Sigmoid colon (tissue), 7 donors: ENCODE measurements at places on chromosomes 5 and 9. TPM values are rescaled to one million over a fixed set of nuclear protein-coding genes. Genes with fewer than 3 reads are reported as not detected.

DNA sequence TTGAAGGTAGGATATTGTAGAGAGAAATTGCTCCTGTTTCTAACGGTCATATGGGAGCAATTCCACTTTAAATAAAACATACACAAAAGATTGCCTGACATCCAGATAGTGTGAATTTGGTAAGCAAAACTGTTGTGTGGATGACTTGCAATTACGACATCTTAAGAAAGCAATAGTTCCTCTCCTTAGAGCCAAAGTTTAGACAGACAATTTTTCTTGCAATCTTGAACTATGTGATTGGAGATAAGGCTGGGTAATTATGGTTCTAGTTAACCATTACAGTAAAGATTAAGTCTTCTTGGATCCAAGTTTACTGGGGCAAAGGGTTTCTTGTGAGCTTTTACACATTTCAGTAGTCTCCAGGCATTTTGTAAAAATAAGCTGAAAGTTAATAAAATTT lies 1080.6 kb upstream of the CDH6 start:
- DNase-seq: no peak

DNA sequence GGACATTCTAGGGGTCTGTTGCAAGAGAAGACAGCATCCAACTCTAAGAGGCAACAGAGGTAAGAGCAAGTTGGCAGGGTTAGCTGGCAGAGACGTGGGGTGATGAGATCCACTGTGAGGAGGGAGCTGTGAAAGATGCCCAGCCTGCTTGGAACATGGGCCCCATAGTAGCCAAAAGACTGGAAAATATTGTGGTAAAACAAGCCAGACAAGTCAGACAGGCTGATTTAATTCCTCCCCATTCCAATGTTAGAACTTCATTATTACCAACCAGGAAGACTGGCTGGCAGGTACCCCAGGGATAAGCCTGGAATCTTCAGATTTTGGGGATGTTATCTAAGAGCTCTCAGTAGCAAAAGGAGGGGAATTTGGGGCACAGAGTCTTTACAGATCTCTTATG lies 181.3 kb downstream of the SEC61B start:
- no peak for DNase-seq

DNA sequence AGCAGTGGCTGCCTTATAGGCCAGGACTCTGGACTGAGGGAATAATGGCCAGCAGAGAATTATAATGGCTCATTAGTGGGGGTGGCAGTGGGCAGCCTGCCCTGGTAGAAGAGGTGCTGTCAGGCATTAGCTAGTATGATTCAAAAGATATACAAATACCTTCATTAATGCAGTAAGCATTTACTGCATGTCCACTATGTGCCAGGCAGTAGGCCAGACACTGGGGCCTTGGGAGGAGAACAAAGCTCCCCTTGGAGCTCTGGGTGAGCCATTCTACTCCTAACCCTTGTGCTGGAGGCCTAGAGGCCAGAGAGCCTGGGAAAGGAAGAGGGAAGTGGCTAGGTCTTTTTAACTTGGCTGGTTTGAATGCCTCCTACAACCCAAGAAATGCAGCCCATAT lies 2.0 kb upstream of the GARNL3 start:
- no peak for DNase-seq

DNA sequence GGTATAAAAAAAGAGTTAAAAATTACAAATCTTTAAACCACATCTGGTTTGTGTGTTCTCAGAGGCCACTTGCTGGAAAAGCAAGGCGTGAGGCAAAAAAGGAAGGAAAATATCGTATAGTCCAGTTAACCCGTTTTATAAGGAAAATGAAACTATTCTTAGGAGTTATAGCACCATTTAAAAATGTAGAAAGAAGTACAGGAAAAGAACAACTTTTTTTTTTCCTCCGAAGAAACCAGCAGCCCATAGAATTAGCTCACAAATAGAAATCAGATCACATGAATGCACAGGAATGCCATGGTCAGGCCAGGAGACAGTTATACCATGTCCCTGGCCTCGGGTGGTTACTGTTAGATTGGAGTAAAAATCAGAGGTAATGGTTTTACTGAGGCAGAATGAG lies 241.6 kb downstream of the FBXL7 start:
- no peak for DNase-seq

GRCh38 chr9:121169094-121169601 lies 32.5 kb downstream of the RAB14 start:
- no peak for DNase-seq

DNA sequence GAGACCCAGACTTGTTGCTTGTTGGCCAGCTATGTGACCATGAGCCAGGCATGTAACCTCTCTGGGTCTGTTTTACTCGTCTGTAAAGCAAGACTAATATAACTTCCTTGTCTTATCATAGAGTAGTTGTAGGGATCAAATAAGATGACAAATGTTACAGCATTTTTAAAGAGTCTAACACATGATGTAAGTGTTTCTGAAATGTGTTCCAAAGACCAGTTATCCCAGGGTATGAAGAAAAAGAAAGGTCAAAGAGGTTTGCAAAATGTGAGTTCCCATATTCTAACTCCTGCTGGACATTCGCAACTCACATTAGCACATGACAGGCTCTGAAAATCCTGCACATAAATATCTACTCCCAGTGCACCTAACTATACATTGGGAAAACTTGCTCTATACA lies 28.5 kb upstream of the MATR3 start:
- DNase-seq: no peak

DNA sequence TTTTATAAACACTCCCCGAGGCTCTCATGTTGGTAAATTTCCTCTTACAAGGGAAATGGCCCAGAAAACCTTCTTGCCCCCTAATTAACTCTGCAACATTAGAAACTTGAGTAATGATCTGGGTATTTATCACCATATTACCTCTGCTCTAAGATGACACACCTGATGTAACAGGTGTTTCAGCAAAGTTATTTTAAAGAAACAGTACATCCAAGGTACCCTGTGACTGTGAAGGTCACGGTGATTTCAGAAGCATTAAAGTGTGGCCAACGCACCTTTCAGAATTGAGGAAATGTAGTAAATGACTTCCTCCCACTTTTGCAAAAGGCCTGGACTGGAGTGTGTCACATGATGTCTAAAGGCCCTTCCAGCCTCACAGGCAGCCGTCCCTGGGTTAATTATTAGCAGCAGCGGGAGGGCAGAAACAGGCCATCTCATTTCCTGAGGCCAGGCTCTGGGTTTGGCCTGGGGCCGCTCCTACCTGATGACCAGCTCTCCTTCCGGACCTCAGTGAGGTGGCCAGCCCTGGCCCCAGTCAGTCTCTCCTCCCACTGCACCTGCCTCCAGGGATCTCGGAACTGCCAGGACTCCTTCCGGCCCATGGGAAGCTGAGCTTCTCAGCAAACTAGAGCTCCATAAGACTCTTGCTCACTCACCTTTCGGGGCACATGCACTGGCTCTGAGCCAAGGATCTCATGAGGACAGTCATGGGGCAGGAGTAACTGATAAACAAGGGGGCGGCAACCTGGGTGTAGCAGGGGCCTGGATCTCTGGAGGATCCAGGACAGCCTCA lies 20.7 kb downstream of the PTPN3 start:
- no peak for DNase-seq

ECSCR gene
- total RNA-seq: 16.6 TPM

- DNase-seq: no peak
Measured at GRCh38 chr9:35867538-35867937, 2.7 kb downstream of the OR13J1 start.

TRPM6 gene
- not detected for total RNA-seq

DNA sequence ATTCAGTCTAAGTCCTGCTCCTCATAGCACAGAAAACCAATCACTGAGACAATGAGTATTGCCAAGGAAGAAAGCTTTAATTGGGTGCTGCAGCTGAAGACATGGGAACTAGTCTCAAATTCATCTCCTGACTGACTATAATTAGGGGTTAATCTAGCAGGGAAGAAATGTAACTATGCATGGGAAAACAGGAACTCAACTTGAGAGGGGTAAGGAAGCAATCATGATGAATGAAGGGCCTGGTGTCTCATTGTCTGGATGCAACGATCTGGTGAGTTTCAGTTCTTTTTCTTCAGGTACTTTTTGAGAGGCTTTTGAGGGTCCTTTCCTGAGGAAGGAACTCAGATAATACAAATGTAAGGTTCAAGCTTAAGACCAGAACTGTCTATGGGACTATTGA lies 24.0 kb upstream of the OCLN start:
- DNase-seq: no peak

CORO2A gene
- total RNA-seq: 1.8 TPM

DNA sequence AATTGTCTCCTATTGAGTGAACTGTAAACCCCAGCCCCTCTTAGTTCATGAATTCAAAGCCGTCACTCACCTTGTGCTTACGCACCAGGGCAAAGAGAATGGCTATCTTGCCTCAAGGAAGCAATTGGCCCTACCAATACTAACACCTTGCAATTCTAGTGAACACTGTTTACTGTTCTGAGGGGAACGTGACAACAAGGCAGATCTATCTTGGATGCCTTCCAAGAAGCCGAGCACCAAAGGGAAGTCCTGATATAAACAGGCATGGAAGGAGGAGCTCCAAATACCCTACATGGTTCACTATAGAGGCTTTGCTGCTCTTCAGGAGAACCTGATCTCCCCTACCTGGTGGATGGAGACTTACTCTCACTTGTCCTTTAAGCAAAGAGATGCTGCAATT lies 1.7 kb upstream of the PLPPR1 start:
- DNase-seq: no peak

- DNase-seq: no peak
Measured at GRCh38 chr5:110903966-110904365, 165.2 kb downstream of the SLC25A46 start.

- no peak for DNase-seq
Measured at GRCh38 chr5:120098902-120099535, 365.1 kb upstream of the PRR16 start.

ADAMTS2 gene
- total RNA-seq: 17.1 TPM
